ENCODE measurements at places on chromosomes 2 and 18.
A peak's percentile ranks its signal among the peaks of the same experiment; 100 is the strongest.

DNA sequence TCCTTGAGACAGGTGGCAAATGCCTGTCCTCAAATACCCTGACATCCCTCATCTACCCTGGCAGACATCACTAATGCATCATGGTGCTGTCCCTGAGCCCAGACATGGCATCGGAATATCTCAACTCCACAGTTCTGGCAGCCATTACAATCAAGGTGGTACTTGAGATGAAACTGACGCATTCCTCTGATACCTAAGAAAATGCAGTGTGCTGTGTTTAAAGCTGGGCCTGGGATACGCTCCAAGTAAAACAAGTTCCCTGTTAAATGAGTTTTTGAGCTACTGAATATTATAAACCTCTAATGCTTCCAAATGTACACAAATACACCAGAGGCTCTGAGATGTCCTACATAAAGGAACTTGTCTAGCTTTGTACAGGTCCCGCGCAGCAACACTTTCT lies 29.8 kb downstream of the POLR1A start:
- no peak for DNase-seq

- DNase-seq, result peak; percentile 72
These were observed 7.6 kb downstream of the GPR17 start for GRCh38 chr2:127653421-127654083.

DNA sequence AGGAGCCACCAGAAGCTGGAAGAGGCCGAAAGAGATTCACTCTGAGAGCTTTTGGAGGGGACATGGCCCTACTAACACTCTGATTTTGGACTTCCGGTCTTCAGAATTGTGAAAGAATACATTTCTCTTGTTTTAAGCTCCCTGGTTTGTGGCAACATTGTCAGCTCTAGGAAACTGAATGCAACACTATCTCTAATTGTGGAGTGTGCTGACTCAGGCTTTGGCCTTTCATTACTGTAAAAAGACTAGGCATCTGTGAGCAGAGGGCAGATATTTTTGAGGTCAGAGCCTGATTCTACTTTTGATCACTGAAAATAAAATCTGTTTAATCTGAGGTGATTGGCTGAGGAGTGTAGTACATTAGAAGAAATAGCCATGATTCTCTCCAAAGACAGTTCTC lies 185.4 kb upstream of the FAM98A start:
- no peak for DNase-seq

- no peak for DNase-seq
These were observed 41.0 kb downstream of the PIK3C3 start for GRCh38 chr18:41996020-41996419.

DNA sequence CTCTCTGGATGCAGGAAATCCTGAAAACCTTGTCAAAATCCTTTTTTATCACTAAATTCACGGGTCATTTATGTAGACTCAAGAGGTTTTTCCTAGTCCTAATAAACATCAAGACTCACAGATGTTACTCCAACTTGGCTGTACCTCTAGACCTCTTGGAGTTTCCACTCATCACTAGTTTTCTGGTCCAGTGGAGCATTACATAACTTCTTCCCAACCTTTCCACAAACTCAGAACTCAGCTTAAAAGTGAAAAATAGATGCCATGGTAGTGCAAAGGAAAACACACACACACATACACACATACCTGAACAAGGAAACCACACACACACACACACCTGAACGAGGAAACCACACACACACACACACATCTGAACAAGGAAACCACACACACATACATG lies 807.2 kb downstream of the LRP1B start:
- no peak for DNase-seq

DNA sequence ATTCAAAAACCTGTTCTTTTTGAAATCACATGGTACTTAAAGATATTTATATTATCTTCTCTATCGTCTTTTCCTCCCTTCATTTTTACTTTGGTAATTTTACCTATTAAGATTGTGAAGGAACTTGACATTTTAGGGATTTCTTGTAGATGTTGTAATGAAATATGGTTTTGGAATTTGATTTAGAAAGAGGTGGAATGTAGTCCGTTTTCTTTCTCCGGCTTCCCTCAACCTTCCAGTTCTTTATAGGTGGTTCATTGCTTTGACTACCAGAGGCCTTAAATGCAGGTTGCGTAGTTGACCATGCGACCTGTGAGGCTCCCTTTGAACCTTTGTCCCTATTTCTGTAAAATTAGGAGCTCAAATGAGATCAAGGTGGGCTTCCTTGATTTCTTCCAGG lies 24.5 kb downstream of the ITGA6 start:
- no peak for DNase-seq

DNA sequence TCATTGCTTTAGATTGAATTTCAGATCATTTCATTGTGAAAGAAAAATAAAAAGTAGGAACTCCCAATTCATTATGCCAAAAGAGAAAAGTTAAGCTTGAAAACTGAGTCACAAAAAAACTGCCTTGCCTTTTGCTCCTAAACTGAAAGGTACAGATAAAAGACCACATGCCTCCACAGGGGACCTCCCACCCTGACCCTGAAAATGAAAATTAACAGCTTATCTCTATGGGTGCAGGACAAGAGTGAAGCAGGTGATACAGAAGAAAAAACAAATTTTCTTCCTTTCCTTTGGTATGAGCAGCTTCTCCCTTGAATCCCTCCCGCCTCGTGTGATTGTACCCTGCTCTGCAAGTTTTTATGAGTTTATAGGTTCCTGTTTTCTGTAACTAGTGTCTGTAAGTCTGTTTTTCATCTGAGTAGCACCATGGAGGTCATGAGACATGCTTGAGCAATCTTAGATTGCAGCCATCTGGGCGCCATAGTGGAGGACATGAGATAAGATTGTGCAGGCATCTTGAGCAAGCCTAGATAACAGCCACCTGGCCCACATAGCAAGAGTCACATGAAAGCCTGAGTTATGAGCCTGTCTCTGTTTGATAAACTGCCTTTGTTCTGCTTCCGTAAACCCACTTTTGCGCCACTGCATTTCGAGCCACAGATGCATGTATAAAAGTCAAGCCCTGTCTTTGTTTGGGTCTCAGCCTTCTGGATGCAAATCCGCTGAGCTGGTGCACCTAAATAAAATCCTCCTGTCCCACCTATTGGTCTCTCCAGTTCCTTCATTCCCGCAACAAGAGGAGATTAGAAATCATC lies 56.2 kb upstream of the DYNC1I2 start:
- no peak for DNase-seq

DNA sequence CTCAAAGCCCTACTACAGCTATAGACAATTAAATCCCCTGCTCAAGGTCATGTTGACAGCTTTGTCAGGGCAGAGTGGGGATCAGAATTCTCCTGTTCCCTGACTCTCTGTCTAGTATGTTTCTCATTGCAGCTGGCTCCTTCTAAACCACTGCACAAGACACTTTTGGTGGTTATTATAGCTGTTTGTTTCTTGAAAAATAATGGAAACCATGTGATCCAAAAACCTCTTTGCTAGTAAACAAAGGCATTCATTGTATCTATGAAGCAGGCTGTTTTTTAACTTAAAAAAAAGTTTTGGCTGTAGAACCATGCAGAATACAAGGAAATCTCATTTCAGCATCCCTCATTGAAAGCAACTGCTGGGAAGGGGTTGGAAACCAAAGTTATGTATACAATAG lies 352.5 kb upstream of the EPHA4 start:
- no peak for DNase-seq

- peak; percentile 1 for DNase-seq
These were observed 35.8 kb upstream of the AFF3 start for GRCh38 chr2:100178085-100178788.

DNA sequence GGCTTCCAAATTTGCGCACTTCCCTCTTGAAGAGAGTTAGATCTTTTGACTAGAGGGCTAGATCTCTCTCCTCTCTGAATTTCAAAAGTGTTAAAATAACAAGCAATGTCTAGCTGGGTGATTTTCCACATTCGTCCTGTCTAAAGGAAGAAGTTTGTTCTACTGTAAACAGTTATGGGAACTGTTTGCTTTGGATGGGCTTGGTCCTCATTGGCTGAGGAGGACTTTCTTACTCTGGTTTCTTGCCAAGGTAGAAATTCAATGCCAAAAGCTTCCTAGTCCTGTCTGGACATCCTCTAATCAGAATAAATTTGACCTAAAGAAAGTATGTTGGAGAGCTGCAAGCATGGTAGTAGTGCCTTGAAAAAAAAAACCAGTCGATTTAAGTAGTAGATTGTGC lies 47.4 kb upstream of the RAPH1 start:
- DNase-seq, result no peak

DNA sequence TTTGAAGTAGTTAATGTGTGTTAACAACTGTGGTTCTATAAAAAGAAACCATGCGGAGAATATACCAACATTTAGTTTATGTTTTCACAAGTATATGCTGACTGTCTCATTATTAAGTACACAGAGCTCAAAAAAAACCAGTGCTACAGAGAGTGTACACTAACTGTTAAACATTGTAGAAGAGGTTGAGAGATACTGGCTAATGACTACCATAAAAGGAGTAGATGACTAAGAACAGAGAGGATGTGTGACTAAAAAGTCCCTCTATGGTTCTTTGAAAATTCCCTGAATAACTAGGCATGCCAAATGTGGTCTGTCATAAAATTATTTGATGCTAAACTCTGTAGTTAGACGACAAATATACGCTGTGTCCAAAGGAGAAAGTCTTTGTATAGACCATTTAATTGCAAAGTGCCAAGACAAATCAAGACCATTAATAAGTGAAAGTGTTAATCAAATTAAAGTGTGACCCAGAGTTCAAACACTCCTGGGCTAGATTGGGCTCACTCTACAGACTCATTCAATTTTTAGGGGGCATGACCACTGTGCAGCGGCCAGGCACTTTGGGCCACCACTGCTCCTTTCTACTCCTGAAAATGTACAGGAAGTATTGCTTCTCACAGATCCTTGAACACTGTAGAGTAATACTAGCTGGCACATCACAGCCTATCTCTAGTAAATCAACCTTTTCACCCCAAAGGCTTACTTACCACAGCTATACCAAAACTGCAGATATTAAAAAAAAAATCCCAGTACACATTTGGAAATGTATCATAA lies 45.1 kb upstream of the SERTAD2 start:
- DNase-seq, result peak; percentile 50

GRCh38 chr2:136916131-136916530 lies 150.8 kb downstream of the THSD7B start:
- no peak for DNase-seq

Data from myocyte (in vitro differentiated cells).